ENCODE measurements at places on chromosomes 11 and 22. TPM values are rescaled to one million over a fixed set of nuclear protein-coding genes. Genes with fewer than 3 reads are reported as not detected.

DNA sequence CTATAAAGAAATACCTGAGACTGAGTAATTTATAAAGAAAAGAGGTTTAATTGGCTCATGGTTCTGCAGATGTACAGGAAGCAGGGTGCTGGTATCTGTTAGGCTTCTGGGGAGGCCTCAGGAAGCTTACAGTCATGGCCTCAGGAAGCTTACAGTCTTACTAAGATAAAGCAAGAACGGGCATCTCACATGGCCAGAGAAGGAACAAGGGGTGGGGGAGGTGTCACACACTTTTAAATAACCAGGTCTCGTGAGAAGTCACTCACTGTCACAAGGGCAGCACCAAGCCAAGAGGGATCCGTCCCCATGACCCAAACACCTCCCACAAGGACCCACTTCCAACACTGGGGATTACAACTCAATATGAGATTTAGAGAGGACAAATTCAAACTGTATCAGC lies 192.8 kb upstream of the B3GAT1 start:
- no peak for DNase-seq
- no peaks in the 10 kb centered on the region for H3K36me3 ChIP-seq
- no peak overlapping the region for H3K27ac ChIP-seq

GRCh38 chr11:2797121-2797711 lies 88.4 kb downstream of the CDKN1C start:
- no peak for DNase-seq
- no peak overlapping the region for H3K27ac ChIP-seq
- no peaks in the 10 kb centered on the region for H3K4me1 ChIP-seq
- no peaks in the 10 kb centered on the region for H3K36me3 ChIP-seq
- H3K4me3 ChIP-seq = no peak overlapping the region

DNA sequence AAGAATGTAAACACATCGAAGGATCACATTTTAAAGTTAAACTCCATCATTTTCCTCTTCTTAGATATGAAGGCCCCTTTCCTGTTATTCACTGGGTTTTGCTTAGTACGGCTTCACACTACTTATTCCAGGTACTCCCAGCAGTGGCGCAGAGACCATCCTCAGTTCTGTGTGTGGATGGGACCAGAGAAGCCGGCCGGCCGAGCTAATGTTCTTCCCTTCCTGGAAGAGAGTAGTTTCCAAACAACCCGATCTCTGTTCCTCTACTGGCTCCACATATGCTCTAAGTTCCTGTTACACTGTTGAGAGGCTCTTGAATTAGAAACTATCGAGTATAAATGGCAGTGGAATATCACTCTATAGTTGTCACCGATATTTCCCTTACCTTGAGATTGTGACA lies 684 bp upstream of the NFRKB start:
- H3K27ac ChIP-seq = peak overlapping the region; percentile 90
- no peak for DNase-seq
- peaks cover 28% of the 10 kb centered on the region for H3K36me3 ChIP-seq
- H3K4me1 ChIP-seq = peaks cover 42% of the 10 kb centered on the region

GRCh38 chr22:48268771-48269552 lies 1506.5 kb downstream of the TBC1D22A start:
- no peaks in the 10 kb centered on the region for H3K27me3 ChIP-seq
- DNase-seq = no peak
- H3K27ac ChIP-seq = no peak overlapping the region
- no peaks in the 10 kb centered on the region for H3K36me3 ChIP-seq
- no peak overlapping the region for H3K4me3 ChIP-seq

DNA sequence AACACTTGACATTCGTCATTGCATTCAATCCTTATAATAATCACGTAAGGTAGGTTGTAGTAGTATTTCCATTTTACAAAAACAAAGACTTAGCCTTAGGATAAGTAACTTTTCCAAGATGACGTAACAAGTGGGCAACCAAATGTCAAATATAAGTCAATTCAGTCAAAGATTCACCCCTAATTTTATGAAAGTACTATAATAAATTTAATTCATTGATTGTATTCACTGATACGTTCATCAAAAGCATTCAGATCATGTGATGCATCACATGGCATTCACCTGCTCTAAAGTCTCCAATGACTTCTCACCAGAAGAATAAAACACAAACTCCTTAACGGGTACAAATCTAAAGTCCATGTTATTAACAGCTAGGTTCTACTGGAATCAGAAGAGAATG lies 2.1 kb downstream of the KIF18A start:
- peaks cover 10% of the 10 kb centered on the region for H3K36me3 ChIP-seq
- peaks cover 48% of the 10 kb centered on the region for H3K4me1 ChIP-seq
- no peak for DNase-seq
- peak overlapping the region; percentile 99 for H3K27ac ChIP-seq
- H3K4me3 ChIP-seq = peak overlapping the region; percentile 96

DNA sequence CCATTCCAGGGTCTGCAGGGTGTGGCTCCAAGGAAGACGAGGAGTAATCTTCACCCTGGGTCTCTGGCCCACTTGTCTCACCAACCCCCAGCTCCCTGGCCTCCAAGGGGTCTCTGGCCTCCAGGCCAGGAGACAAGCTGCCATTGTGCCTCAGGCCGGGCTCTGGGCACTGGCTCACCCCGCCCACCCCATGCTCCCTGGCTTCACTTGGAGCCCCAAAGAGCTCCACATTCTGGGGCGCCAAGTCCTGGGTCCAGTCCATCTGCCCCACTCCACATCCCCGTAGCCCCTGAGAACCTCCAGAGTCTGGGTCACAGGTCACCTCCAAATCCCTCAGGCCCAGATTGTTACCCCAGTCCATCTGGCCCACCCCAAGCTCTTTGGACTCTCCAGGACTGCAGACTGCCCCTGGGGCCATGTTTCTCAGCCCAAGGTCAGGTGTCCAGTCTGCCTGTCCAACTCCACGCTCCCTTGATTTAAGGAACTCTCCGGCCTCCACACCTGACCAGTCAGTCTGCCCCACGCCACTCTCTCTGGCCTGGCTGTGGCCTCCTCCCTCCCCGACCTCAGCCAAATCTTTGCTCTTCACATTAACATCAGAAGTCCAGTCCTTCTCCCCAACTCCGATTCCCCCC lies 16.2 kb downstream of the TNKS1BP1 start:
- H3K36me3 ChIP-seq = peaks cover 2% of the 10 kb centered on the region
- H3K4me1 ChIP-seq = peaks cover 19% of the 10 kb centered on the region
- no peaks in the 10 kb centered on the region for H3K27me3 ChIP-seq
- DNase-seq = no peak
- peak overlapping the region; percentile 76 for H3K27ac ChIP-seq

GRCh38 chr11:59574467-59574866 lies 41.1 kb downstream of the OSBP start:
- no peak overlapping the region for H3K27ac ChIP-seq
- no peak overlapping the region for H3K4me3 ChIP-seq
- no peak for DNase-seq
- H3K36me3 ChIP-seq = peaks cover 45% of the 10 kb centered on the region

DNA sequence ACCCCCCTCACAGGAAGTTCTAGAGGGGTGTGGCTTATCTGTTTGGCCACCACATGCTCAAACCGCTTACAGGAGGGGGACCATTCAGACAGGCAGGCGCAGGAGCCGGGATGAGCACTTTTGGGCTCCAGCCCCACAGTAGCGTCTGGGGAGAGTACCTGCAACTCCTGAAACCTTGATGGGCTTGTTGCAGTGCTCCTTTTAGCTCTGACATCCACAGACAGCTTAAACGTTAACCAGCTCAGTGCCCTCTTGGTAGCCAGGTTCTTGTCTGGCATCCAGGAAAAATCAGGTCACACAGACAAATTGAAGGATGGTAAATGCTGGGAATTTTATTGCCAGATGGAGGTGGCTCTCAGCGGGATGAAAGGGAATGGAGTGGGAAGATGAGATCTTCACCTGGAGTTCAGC lies 326.3 kb downstream of the ETS1 start:
- no peak for DNase-seq
- H3K4me3 ChIP-seq = no peak overlapping the region
- H3K27me3 ChIP-seq = peaks cover 8% of the 10 kb centered on the region
- H3K4me1 ChIP-seq = peaks cover 1% of the 10 kb centered on the region
- H3K27ac ChIP-seq = no peak overlapping the region

GRCh38 chr11:70623906-70624597 lies 225.7 kb downstream of the CTTN start:
- H3K27ac ChIP-seq = no peak overlapping the region
- no peak overlapping the region for H3K4me3 ChIP-seq
- H3K27me3 ChIP-seq = no peaks in the 10 kb centered on the region
- no peak for DNase-seq
- peaks cover 2% of the 10 kb centered on the region for H3K4me1 ChIP-seq

DNA sequence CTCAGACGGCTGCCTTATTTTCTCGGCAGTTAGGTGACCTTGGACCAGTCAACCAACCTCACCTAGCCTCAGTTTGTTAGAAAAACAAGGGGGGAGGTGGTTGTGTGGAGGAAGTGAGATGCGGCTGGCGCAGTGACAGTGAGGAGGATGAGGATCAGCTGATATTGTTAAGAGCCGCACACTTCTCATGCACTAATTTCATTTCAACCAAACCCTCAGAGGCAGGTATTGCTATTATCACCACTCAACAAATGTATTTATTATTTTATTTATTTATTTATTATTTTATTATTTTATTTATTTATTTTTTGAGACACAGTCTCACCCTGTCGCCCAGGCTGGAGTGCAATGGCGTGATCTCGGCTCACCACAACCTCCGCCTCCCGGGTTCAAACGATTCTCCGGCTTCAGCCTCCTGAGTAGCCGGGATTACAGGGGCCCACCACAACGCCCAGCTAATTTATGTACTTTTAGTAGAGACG lies 2.1 kb downstream of the LGALS1 start:
- H3K4me3 ChIP-seq = peak overlapping the region; percentile 93
- H3K27me3 ChIP-seq = no peaks in the 10 kb centered on the region
- peak overlapping the region; percentile 100 for H3K27ac ChIP-seq

The FGF3 gene
- total RNA-seq = not detected

The DEUP1 gene
- not detected for total RNA-seq

Data from activated CD4-positive, alpha-beta T cell treated with anti-CD3 and anti-CD28 coated beads, Interleukin-2, amount 10 ng/mL, durations not matched to agents 7 days and 5 days (primary cell).